ENCODE measurements at places on chromosomes 2 and 18. TPM values are rescaled to one million over a fixed set of nuclear protein-coding genes. Genes with fewer than 3 reads are reported as not detected.

Gene KYNU
- polyA plus RNA-seq, result 5.3 TPM

Gene EPB41L3
- polyA plus RNA-seq, result 63.6 TPM

GRCh38 chr18:4146797-4147196 is 308.3 kb downstream of the DLGAP1 start:
- DNase-seq, result no peak

DNA sequence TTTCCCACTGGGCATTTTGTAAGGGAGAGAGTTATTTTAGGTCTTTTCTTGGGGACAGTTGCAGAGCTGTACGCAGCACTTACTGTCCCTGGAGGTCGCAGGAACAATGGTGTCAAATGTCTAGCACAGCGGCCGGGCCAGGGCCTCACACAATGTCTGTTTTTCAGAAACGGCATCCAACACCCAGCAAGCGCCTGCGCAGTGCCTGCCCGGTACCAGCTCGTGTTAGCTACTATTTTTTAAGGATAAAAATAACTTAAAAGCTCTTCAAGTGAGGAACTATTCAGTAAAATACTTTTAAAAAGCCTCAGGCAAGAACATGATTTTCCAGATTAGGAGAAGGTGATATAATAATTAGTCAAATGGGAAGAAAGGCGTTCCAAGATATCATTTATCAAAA is 90.0 kb downstream of the MBP start:
- DNase-seq, result no peak

Gene KCNJ3
- 8.6 TPM for polyA plus RNA-seq

DNA sequence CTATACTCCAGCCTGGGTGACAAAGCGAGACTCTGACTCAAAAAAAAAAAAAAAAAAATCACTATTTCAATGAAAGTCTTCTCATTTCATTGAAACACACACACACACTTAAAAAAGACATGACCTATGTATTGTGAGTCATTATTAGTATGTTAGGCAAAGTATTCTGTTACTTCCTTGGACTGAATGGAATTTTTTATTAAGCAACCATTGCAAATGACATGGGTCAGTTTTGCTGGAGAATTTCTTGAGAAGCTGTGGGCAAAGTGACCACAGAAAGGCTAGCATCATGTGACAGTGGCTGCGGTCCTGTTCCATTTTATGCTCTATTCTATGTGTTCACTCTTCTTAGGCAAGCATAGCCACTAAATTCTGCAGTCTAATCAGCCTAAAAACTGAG is 695.7 kb downstream of the TDRD15 start:
- DNase-seq, result no peak

Gene GLI2
- polyA plus RNA-seq, result 10.8 TPM

DNA sequence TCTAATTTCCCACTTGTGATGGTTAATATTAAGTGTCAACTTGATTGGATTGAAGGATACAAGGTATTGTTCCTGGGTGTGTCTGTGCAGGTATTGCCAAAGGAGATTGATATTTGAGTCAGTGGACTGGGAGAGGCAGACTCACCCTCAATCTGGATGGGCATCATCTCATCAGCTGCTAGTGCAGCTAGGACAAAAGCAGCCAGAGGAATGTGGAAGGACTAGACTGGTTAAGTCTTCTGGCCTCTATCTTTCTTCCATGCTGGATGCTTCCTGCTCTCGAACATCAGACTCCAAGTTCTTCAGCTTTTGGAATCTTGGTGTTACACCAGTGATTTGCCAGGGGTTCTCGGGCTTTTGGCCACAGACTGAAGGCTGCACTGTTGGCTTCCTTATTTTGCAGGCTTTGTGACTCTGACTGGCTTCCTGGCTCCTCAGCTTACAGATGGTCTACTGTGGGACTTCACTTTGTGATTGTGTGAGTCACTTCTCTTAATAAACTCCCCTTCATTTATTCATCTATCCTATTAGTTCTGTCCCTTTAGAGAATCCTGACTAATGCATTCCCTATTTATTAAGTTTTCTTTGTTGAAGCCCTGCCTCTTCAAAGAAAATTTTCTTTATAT is 1087.5 kb upstream of the NXPH2 start:
- no peak for DNase-seq

- no peak for DNase-seq
Observed at GRCh38 chr2:108805782-108806181, 19.2 kb downstream of the CCDC138 start.

DNA sequence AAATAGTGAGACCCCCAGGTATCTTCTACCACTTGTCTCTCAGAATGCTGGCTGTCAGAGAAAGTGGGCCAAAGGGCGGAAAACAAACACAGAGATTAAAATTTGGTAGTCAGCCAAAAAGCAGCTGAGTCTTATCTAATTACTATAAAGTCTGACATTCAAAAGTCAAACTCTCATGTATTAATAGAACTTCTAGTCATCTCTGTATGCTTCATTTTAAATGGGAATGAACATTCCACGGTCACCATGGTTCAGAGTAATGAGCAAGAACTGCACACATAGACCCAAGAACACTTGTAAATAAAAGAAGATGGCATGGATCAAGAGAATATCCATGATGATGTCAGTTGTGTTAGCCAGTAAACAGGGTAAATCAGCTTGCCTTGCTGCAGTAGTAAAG is 1267.0 kb upstream of the CHAC2 start:
- DNase-seq, result no peak

- DNase-seq, result no peak
Observed at GRCh38 chr2:95030496-95030895, 5.0 kb downstream of the MAL start.

DNA sequence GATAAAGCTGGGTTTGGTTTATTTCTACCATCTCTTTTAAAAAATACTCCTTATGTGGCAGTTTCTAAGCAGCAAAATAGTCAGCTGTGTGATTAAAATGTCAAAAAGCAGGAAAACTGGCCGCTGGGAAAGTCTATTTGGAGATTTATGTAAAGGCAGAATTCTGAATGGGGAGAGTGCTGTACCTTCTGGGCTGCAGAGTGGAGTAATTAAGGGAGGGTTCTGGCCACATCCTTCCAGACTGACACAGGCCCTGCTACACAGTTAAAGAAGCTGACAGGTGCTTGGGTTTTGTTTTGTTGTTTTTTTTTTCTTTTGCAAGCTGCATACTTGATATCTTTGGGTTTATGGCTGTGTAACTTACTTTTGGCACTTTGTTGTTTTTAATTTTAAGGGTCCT is 157.2 kb downstream of the WDSUB1 start:
- no peak for DNase-seq

DNA sequence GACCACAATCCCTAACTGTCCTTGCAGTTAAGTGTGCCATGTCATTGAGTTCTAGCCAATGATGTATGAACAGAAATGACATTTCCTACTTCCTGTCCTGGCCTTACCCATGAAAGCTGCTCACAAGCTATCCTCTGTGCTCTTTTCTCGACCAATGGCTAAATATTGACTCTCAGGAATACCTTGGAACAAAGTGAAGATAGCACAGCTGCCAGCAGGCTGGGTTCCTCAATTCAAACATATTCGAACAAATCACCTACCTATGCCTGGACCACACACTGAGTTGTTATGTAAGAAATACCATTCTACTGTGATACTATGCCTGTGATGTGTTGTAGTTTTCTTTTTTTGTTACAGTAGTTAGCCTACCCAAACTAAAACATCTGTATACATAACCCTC is 65.1 kb downstream of the GAREM1 start:
- no peak for DNase-seq

Gene ITGAV
- 73.4 TPM for polyA plus RNA-seq

DNA sequence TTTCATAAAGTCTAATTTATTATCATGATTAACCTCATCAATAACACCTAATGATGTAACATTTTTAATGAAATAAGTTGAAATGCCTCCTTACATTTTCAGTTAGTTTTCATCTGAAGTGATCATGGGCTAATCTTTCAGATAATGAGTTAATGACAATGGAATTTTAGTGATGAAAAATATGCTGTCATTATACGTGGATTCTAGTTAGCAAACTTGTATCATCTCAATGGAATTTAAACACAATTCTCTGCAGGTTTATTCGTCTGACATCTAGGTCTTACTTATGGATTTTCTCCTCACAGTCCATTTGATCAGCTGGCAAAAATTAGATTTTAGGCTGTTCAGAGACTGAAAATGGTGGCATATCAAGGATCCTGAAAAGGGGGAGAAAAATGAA is 885.0 kb downstream of the SLC4A3 start:
- no peak for DNase-seq

Gene DYNAP
- 0.08 TPM for polyA plus RNA-seq

DNA sequence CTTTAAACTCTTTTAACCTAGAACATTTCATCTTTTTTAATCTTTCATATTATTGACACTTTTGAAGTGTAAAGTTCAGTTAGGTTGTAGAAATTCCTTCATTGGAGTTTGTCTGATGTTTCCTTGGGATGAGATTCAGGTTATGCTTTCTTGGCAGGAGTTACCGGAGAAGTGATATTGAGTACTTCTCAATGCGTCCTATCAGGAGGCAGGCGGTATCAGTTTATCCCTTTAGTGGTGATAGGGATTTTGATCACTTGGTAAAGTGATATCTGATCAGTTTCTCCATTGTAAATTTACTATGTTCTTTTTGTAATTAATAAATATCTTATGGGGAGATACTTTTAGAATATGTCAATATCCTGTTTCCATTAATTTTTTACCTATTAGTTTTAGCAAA is 78.4 kb downstream of the DTNB start:
- no peak for DNase-seq

- no peak for DNase-seq
Observed at GRCh38 chr2:101692766-101693165, 4.7 kb upstream of the MAP4K4 start.

- no peak for DNase-seq
Observed at GRCh38 chr2:5330961-5331360, 361.2 kb upstream of the SOX11 start.

Gene PTPRN
- polyA plus RNA-seq, result 0.27 TPM

Gene KCNE4
- 16.9 TPM for polyA plus RNA-seq

DNA sequence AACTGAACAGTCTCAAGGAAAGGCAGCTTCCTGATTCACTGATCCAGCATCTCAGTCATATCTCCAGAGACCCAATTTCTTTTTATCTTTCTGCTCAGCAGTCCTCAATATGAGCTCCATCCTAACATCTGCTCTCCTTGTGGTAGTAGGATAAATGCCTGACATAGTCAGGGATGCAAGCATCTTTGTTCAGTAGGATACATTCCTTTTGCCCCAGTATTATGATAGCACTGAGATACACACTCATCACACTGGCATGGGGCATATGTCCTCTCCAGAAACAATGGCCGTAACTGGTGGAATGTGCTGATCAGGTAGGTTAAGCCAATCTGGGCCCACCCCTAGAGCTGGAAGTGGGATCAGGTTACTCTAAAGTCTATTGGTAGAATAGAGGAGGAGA is 207.2 kb downstream of the ETAA1 start:
- no peak for DNase-seq
